ENCODE measurements at places on chromosomes 16 and 17.

GRCh38 chr16:56938664-56939513 is 6.9 kb downstream of the HERPUD1 start:
- no peaks in the 10 kb centered on the region for H3K27me3 ChIP-seq
- DNase-seq = no peak
- no peak overlapping the region for H3K4me3 ChIP-seq
- peaks cover 65% of the 10 kb centered on the region for H3K36me3 ChIP-seq
- peak overlapping the region; percentile 39 for H3K27ac ChIP-seq

DNA sequence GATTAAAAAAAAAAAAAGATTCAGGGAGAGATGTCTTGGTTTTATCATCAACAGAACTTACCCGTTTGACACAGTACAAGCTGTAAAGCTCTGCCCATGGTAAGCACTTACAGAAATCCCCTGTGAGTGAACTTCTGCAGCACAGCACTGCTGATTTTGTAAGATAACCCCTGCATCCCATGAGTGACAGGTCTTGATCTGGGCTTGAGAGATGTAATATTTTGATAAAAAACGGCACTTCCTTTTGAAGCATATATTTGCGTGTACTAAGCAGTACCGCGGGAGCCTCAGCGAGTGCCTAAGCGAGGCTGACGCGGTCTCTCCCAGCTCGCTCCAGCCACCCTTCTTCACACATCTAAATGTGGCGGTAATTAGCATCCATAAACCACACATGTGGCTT is 50.5 kb downstream of the IKZF3 start:
- H3K27me3 ChIP-seq = no peaks in the 10 kb centered on the region
- H3K36me3 ChIP-seq = no peaks in the 10 kb centered on the region
- H3K4me1 ChIP-seq = peaks cover 17% of the 10 kb centered on the region
- peak overlapping the region; percentile 73 for H3K27ac ChIP-seq
- DNase-seq = peak; percentile 52

- no peak for DNase-seq
- no peaks in the 10 kb centered on the region for H3K36me3 ChIP-seq
- no peaks in the 10 kb centered on the region for H3K4me1 ChIP-seq
- no peak overlapping the region for H3K27ac ChIP-seq
Measured at GRCh38 chr16:8403978-8404749, 186.1 kb downstream of the TMEM114 start.

- H3K4me3 ChIP-seq = peak overlapping the region; percentile 88
- H3K27ac ChIP-seq = peak overlapping the region; percentile 98
Measured at GRCh38 chr17:40646791-40647623, 611 bp downstream of the SMARCE1 start.

GRCh38 chr16:70298988-70299938 is at the start of gene DDX19B:
TSS of gene DDX19B (plus strand) at chr16:70299186. CDS start at chr16:70299298, 112 bp downstream.
- H3K4me3 ChIP-seq = peak within 1 kb of the TSS; percentile 76
- H3K36me3 ChIP-seq = no peaks in the 10 kb centered on the region
- DNase-seq = peak; percentile 42
- H3K27me3 ChIP-seq = no peaks in the 10 kb centered on the region

DNA sequence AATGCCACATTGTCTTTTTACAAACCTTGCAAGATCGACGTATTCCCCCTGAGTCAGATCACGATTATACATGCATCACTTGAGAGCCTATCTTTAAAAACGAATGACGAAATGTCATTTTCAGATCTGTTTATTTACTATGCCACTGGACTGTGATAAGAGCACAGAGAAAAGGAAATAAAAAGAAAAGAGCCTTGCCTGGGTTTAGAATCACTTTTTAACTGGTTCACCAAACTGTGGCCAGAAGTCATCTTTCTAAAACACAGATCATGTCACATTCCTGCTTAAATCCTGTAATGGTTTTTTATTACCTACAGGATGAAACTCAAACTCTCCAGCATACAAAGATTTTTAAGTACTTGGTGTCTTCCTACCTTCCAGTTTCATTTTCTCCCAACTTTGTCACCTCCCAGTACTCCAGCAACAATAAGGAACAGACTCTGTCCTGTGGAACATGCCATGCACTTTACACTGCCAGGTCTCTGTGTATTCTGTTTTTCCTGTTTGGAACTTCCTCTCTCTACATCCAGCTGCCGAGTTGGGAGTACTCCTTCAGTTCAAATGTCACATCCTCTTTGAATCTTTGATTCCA is 91.5 kb downstream of the SNX11 start:
- H3K27me3 ChIP-seq = no peaks in the 10 kb centered on the region
- peaks cover 11% of the 10 kb centered on the region for H3K4me1 ChIP-seq
- no peak overlapping the region for H3K4me3 ChIP-seq
- no peaks in the 10 kb centered on the region for H3K36me3 ChIP-seq
- H3K27ac ChIP-seq = no peak overlapping the region

DNA sequence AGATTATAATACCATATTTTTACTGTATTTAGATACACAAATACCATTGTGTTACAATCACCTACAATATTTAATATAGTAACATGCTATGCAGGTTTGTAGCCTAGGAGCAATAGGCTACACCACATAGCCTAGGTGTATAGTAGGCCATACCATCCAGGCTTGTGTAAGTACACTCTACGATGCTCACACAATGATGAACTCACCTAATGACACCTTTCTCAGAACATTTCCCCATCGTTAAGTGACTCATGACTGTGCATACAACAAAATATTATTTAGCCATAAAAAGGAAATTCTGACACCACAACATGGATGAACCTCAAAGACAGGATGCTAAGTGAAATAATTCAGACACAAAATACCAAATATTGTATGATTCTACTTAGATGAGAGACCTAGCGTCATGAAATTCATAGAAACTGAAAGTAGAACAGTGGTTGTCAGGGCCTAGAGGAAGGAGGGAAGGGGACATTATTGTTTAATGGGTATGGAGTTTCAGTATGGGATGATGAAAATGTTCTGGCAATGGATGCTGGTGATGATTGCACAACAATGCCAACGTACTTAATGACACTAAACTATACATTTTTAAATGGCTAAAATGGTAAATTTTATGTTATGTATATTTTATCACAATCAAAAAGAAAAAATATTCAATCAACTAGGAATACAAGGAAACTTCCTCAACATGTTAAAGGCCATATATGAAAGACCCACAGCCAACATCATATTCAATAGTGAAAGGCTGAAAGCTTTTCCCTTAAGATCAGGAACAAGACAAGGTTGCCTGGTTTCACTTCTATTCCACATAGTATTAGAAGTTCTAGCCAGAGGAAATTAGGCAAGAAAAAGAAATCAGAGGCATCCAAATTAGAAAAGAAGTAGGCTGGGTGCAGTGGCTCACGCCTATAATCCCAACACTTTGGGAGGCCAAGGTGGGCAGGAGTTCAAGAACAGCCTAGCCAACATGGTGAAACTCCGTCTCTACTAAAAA is 5.9 kb upstream of the C16orf87 start:
- no peaks in the 10 kb centered on the region for H3K27me3 ChIP-seq
- H3K4me1 ChIP-seq = no peaks in the 10 kb centered on the region
- no peak overlapping the region for H3K27ac ChIP-seq
- DNase-seq = no peak
- H3K36me3 ChIP-seq = no peaks in the 10 kb centered on the region
- no peak overlapping the region for H3K4me3 ChIP-seq

DNA sequence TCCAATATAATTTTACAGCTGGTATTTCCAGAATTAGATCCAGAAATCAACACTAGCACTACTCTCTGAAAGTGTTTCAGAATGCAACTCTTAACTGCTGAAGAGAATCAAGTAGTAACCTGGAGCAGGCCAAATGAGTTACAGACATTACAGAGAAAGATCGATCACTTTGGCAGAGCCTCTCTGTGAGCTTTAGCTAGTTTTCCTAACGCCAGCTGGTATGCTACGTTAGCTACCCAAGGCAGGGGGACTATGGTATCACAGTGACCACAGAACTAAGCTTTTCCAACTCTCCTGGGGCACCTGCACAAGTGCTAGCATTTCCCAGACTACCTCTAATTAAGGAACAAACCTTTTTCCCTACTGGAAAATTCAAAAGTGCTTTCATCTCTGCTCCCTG is 30.4 kb downstream of the TRAF4 start:
- DNase-seq = no peak
- no peaks in the 10 kb centered on the region for H3K36me3 ChIP-seq
- H3K27ac ChIP-seq = no peak overlapping the region
- peaks cover 4% of the 10 kb centered on the region for H3K4me1 ChIP-seq

GRCh38 chr16:49817754-49818507 is 38.0 kb downstream of the ZNF423 start:
- DNase-seq = no peak
- no peaks in the 10 kb centered on the region for H3K36me3 ChIP-seq
- no peak overlapping the region for H3K4me3 ChIP-seq
- H3K27me3 ChIP-seq = no peaks in the 10 kb centered on the region
- no peaks in the 10 kb centered on the region for H3K4me1 ChIP-seq

GRCh38 chr16:11359370-11359769 is 14.1 kb downstream of the RMI2 start:
- no peak overlapping the region for H3K4me3 ChIP-seq
- no peak overlapping the region for H3K27ac ChIP-seq
- H3K4me1 ChIP-seq = peaks cover 38% of the 10 kb centered on the region

GRCh38 chr17:80000981-80001775 is 34.5 kb downstream of the TBC1D16 start:
- no peak overlapping the region for H3K4me3 ChIP-seq
- H3K36me3 ChIP-seq = no peaks in the 10 kb centered on the region
- no peak overlapping the region for H3K27ac ChIP-seq
- no peaks in the 10 kb centered on the region for H3K27me3 ChIP-seq
- H3K4me1 ChIP-seq = peaks cover 31% of the 10 kb centered on the region

GRCh38 chr17:68783861-68784260 is 171.3 kb downstream of the ABCA8 start:
- H3K36me3 ChIP-seq = no peaks in the 10 kb centered on the region
- H3K4me1 ChIP-seq = no peaks in the 10 kb centered on the region
- peaks cover 2% of the 10 kb centered on the region for H3K27me3 ChIP-seq
- no peak overlapping the region for H3K4me3 ChIP-seq
- DNase-seq = no peak
- H3K27ac ChIP-seq = no peak overlapping the region

DNA sequence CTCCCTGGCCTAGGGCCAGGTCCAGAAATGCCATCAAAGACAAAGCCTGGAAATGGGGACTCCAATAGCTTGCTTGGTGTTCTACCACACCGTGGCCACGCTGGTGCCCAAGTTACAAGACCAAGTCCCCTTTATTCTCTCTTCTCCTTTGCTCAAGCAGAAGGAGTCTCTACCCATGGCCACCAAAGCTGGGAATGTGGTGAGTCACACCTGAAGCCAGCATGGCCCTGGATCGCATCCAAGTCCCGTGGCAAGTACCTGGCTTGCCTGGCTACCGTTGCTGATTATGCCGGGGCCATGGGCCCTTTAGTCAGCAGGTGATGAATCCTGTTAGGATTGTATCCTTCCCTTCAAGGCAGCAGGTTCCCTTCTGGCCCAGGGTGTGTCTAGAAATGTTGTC is 260.0 kb downstream of the HAPSTR1 start:
- DNase-seq = no peak
- no peaks in the 10 kb centered on the region for H3K4me1 ChIP-seq
- no peak overlapping the region for H3K27ac ChIP-seq
- no peak overlapping the region for H3K4me3 ChIP-seq

- no peak for DNase-seq
- H3K27ac ChIP-seq = no peak overlapping the region
- H3K4me3 ChIP-seq = no peak overlapping the region
- H3K36me3 ChIP-seq = no peaks in the 10 kb centered on the region
- H3K27me3 ChIP-seq = no peaks in the 10 kb centered on the region
Measured at GRCh38 chr17:2008332-2009126, 16.6 kb downstream of the RTN4RL1 start.

DNA sequence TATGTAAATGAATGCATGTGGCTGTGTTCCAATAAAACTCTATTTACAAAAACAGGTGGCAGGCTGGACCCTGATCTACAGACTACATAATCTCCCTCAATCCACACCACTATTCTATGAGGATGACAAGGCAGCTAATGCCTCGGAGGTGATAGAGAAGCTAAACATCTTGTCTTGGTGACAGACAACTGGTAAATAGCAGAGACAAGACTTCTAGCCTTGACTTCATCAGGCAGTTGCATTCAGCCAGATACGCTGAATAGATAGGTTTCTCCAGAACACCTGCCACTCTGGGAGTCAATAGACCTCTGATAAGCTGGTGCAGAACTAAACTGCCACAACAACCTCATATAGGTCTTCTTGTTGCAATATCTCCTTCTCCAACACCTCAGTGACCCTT is 3.3 kb downstream of the ATPAF2 start:
- no peak overlapping the region for H3K4me3 ChIP-seq
- H3K27me3 ChIP-seq = no peaks in the 10 kb centered on the region
- H3K4me1 ChIP-seq = peaks cover 24% of the 10 kb centered on the region

Data from effector memory CD4-positive, alpha-beta T cell (primary cell).